A673 (cell line): ENCODE measurements at places on chromosomes 1 and 21.

GRCh38 chr1:160210561-160210960, 5.4 kb downstream of the PEA15 start:
- DNase-seq = no peak

DNA sequence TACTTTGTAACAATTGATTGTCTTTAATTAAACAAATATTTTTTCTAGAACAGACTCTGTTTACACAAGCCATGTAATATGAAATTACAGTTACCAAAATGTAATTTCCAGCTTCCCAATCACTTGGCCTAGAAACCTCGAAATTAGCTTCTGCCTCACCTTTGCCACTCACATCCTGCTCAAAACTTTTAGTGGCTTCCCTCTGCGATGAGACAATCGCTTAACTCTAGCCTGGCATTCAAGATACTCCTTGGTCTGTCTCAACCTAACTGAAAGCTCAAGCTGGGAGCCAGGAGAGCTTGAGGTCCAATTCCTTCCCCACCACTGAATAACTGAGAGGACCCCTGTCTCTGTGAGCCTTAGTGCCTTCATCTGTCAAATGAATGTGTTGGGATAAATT, 42.8 kb downstream of the GFI1 start:
- no peak for DNase-seq

GRCh38 chr1:161092621-161093028, 3.3 kb upstream of the NECTIN4 start:
- no peak for DNase-seq

DNA sequence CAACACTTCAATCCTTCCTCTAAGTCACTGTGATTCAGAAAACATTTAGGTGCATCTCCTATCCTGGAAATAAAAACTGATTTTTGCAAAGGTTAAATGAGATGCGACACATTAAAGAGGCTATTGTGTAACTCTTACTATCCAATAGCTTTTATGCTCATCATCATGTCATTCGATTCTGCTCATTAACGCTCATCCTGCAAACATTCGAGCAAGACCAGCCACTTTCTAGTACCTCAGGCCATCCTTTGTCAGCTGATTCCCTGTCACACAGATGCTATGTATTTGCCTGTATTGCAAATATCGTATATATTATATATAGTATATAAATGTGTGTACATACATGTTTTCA, 131.6 kb downstream of the TLR5 start:
- DNase-seq = no peak

- no peak for DNase-seq
These were observed 12.7 kb upstream of the CASQ1 start for GRCh38 chr1:160177667-160178066.
